Hypothalamus (tissue), 51 donors: ENCODE measurements at places on chromosomes 1 and 21.

DNA sequence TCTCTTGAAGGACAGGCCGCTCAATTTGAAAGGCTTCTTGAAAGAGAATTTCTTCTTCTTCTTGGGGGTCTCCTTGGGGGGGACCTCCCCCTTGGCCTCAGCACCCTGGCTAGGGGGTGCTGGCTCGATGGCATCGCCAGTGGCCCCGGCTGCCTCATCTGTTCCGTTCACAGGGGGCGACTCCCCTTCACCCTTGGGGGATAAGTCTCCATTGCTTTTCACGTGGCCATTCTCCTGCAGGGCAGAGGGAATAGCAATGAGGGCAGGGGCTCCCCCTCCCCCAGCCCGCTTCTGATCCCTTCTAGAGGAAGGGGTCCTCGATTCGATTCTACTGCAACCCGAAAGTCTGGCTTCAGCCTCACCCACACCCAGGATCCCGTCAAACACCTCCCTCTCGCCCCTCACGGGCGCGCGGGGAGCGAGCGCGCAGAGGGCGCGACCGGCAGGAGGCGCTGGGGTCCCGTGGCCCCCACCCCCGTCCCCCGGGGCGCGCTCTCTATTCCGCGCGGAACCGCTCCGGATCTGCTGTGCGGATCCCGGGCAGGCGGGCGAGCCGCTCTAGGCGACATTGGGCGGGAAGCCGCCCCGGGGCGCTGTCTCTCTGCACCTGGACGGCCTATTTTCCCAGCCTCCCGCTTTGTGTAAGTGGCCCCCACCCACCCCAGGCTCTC lies 1.0 kb downstream of the MARCKSL1 start:
- no peak for DNase-seq

DNA sequence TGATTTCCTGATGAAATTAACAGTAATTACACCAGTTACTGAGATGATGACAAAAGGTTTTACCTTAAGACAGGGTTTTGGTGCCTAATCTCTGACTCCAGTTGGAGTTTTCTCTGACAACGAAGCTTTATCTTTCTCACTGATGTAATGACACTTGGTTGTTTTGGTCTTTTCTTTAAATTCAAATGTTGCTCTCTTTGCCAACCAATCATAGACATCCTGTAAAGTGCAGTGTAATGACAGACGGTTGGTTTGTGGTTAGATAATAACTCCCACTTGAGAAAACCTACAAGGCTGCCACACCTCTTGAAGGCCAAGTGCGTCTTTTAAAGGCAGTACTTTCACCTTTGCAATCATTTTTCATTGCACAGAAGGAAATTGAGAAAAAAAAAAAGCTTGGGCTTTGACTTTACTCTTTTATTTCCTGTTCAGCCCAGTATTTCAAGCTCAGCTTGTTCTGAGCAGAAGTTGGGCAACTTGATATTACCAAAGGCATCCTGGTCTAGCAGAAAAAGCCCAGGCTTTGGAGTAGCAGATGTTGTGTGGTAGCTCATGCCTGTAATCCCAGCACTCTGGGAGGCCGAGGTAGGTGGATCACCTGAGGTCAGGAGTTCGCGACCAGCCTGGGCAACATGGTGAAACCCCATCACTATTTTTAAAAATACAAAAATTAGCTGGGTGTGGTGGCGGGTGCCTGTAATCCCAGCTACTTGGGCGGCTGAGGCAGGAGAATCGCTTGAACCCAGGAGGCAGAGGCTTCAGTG lies 14.9 kb downstream of the PDIK1L start:
- no peak for DNase-seq

- no peak for DNase-seq
Measured at GRCh38 chr1:17134724-17135123, 15.5 kb upstream of the PADI2 start.

DNA sequence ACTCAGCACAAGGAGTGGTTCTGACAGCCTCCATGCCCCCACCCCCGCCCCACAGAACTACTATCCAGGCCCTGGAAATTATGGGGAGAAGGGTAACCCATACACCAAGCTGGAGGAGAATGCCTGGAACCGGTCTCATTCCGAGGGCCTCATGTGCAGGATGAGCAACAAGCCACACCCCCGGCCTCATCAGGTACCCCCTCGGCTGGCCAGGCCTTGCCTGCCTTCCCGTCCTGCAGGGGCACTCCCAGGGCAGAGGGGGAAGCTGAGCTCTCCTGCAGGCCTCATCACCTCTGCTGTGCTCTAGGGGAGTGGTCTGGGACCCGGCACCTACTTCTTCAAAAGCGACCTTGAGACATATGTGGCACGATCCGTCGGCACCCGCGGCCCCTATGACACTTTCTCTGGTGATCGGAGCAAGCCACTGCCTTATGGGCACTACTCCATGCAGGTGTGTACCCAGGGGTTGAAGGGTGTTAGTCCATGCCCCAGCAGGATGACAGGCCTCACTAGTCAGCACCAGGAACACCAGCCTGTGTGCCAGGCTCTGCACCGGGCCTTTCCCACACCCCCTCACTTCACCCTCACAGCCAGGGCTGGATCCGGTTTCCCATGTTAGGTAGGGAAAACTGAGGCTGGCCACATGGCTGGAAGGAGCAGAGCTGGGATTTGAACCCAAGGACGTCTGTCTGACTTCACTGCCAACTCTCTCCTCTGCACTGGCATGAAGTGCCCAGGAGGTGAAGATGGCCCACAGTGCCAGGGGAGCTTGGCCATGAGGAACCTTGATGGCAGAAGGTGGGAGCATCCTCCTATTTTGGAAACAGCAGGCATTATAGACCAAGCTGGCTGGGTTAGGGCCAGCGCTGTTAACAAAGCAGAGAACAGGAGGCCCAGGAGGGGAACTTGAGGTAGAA lies 10.9 kb upstream of the TTC22 start:
- DNase-seq = no peak

GRCh38 chr21:43731891-43732711 lies 13.2 kb downstream of the PDXK start:
- DNase-seq = no peak

GRCh38 chr1:147238053-147238902 lies 4.2 kb upstream of the CHD1L start:
- DNase-seq = no peak

DNA sequence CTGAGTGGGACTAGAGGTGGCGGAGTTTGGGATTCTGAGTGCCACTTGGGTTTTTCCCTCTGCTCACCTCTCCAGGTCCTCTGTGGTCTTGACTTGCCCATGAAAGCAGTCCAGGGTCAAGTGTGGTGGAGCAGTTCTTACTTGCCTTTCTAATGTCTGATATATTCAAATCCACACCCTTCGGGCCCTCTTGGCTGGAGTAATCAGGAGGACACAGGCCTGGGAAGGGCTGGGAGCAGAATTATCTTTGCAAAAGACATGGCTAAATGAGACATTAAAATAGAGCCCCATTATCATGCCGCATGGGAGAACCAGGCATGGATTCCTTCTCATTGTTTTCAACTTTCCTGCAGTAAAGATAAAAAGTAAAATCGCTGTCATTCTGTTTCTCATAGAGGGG lies 74.0 kb downstream of the NFASC start:
- DNase-seq = no peak

DNA sequence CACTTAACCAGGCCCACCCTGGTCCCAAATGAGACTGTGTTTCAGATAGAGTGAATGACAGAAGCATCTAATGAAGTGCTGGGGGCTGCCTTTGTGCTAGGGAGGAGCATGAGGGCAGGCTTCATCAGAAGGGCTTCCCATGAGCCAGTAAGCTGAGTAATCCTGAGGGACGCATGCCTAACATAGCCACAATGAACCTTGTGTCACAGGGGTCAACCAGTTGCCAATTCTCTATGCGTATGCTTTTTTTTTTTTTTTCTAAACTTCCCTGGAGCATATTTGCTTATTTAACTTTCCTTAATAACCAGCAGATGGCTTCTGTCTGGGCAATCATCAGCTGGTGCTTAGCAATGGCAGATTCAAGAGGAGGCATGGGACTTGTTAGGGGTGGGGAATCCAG lies 25.5 kb upstream of the CYP2J2 start:
- no peak for DNase-seq

GRCh38 chr1:10803971-10804820 lies 7.8 kb upstream of the CASZ1 start:
- no peak for DNase-seq

GRCh38 chr1:196640976-196641375 lies 10.9 kb upstream of the CFH start:
- DNase-seq = no peak

GRCh38 chr1:83083589-83084224 lies 915.2 kb downstream of the TTLL7 start:
- DNase-seq = no peak

DNA sequence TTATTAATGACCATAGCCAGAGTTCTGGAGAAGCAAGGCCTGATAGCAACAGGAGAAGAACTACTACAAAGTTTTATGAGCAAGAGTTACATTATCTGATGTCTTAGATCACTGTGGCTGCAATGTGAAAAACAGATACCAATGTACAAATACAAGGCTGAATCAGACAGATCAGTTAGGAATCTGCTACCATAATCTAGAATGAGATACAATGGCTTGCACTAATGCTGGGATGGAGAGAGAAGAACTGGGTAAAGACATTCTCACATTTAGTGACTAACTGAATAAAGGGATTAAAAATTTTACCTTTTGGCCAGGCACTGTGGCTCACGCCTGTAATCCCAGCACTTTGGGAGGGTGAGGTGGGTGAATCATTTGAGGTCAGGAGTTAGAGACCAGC lies 41.3 kb downstream of the ARID4B start:
- DNase-seq = no peak

DNA sequence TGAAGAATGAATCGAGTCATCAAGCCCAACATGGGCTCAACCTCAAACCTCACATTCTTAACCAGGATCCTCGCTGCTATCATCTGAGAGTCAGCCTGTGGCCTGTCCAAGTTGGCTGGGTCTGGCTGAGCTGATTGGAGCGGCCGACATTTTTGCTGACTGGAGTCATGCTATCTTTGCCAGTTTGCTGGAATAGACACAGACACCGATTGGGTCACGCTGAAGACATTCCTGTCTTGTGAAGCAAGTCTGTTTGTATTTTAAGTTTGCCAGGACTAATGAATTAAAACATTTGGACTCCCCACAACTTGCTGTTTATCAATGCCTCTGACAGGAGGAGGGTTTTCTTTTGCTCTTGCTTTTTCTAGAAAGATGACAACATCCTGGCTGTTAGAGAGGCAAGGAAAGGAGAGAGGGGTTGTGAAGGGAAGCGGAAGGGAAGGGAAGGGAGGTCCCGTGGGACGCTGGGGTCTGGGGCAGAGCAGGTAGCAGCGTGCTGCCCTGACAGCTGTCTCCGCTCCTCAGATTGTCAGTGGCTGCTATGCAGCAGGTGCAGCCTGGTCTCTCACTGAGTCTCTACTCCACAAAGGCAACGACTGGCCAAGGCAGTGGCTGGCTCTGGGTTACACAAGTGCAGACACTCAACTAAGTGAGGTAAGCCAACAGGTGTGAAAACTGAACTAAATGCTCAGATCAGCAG lies at the start of gene MAP3K7CL:
Gene MAP3K7CL (plus strand): TSS at position 375 of the 700 bp plus-strand sequence. CDS start 2,701 bp downstream, outside the sequence.
- no peak for DNase-seq

DNA sequence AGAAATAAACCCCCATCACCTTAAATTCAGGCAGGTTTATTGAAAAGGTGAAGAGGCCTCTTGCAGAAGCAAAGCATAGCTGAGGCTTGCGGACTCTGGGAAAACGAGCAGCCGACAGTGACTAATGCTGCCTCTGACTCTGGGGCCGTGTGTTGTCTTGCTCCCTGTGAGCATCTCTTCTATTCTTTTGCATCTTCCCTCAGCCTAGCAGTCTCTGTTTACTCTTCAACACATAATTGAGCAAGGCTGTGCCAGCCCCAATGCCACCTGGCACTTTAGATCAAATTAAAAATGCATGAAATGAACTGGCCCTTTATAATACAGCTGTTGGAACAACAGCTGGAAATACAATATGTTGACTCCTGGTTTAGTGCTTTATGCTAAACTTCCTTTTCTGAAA lies 18.4 kb upstream of the REG4 start:
- DNase-seq = no peak

- DNase-seq = no peak
Measured at GRCh38 chr1:27525296-27526272, 35.6 kb upstream of the WASF2 start.

DNA sequence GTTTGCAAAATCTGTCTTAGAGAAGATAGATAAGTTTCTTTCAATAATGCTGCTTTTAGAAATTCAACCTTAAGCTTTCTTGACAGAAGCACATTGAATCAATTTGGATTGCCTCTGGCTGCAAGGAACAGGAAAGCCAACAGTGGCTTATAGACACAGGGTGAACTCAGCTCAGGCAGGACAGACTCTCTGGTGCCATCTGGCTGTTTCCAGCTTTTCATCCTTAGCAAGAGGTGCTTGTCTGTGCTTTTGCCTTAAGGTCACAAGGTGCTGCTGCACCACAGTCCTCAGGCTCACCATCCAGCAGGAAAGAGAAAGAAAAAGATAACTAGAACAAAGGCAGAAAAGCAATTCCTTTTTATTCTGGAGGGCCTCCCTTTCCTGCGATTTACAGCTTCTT lies 93.7 kb upstream of the ETS2 start:
- DNase-seq = no peak

GRCh38 chr1:109917051-109917767 lies 6.6 kb downstream of the CSF1 start:
- no peak for DNase-seq

DNA sequence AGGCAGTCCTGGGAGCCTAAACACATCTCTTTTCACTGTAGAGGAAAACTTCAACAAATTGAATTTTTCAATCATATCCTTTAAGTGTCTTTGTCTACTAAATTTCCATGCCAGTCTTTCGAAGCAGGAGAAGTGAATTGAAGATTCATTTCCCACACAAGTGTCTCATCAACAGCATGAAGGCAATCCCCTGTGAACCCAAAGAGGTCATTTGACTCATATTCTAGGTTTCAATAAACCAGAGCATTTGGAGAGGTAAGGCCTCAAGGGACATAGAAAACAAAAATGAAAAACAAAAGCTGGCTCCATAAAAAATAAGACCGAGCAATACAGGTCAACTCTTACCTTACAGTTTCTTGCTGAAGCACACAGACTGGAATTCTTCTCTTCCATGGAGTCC lies 94.1 kb upstream of the ATP1B1 start:
- DNase-seq = no peak

DNA sequence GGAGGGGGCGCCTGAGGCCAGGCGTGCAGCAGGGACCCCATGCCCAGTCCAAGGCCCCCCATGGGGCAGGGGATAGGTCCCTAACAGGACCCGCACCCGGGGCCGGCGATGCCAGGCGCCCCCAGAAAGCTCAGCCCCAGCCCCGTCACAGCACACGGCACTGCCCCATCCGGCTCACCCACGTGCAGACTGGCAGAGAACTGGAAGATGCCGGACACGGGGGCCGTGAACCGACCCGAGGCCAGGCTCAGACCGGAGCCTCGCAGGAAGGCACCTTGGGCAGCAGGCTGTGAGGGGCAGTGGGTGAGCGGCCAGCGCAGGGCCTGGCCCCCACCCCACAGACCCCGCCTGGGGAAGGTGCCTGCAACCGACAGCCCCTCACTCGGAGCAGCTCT lies 3.3 kb downstream of the C1QTNF12 start:
- no peak for DNase-seq

- DNase-seq = peak; percentile 56
Measured at GRCh38 chr1:205812878-205813754, at the start of gene SLC41A1. Gene SLC41A1 (minus strand): TSS chr1:205813198. CDS start chr1:205810441, 2,757 bp downstream.

GRCh38 chr1:172637522-172637921 lies 21.4 kb upstream of the FASLG start:
- DNase-seq = no peak

GRCh38 chr1:159873530-159874143 lies 11.2 kb upstream of the VSIG8 start:
- no peak for DNase-seq

GRCh38 chr1:86757272-86757984 lies 53.1 kb downstream of the SH3GLB1 start:
- DNase-seq = no peak
